Naive thymus-derived CD8-positive, alpha-beta T cell (primary cell): ENCODE measurements at places on chromosomes 13 and 19. TPM values are rescaled to one million over a fixed set of nuclear protein-coding genes. Genes with fewer than 3 reads are reported as not detected.

GRCh38 chr19:55530996-55531395, 5.9 kb downstream of the SBK2 start:
- H3K27ac ChIP-seq: no peak overlapping the region
- no peaks in the 10 kb centered on the region for H3K4me1 ChIP-seq
- H3K36me3 ChIP-seq: no peaks in the 10 kb centered on the region
- DNase-seq: no peak
- no peak overlapping the region for H3K4me3 ChIP-seq
- H3K27me3 ChIP-seq: no peaks in the 10 kb centered on the region

- no peaks in the 10 kb centered on the region for H3K27me3 ChIP-seq
- H3K36me3 ChIP-seq: peaks cover 11% of the 10 kb centered on the region
- H3K4me3 ChIP-seq: peak overlapping the region; percentile 96
- H3K27ac ChIP-seq: peak overlapping the region; percentile 94
These were observed 1.1 kb downstream of the LNX2 start for GRCh38 chr13:27619093-27619727.

DNA sequence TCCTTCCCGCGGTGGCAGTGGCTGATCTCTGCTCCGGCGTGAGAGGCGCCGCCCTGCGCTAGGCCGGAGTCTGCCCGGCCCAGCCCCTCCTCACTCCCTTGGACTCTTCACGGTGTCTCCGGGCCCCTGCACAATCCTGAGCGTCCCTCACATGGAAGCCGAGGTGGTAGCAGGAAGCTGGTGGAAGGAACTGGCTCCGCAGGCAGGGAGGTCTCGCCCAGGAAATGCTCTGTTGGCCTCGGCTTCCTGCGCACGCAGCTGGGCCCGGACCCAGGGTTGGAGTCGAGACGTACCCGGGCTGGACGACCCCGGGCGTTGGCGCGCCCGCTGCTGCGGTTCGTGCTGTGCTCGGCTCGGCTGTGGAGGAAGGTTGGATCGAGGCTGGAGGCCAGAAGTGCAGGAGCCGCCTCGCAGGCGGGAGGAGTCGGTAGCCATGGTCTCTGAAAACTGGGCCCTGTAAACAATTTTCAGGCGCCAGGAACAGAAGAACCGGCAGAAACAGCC, 46.3 kb downstream of the ZNF724 start:
- peaks cover 2% of the 10 kb centered on the region for H3K27me3 ChIP-seq
- peaks cover 15% of the 10 kb centered on the region for H3K36me3 ChIP-seq
- no peak for DNase-seq

- H3K4me3 ChIP-seq: no peak overlapping the region
- peaks cover 35% of the 10 kb centered on the region for H3K36me3 ChIP-seq
- H3K27me3 ChIP-seq: no peaks in the 10 kb centered on the region
- H3K4me1 ChIP-seq: peaks cover 11% of the 10 kb centered on the region
- peak overlapping the region; percentile 7 for H3K27ac ChIP-seq
These were observed 104.4 kb downstream of the DOCK9 start for GRCh38 chr13:98873377-98874028.

DNA sequence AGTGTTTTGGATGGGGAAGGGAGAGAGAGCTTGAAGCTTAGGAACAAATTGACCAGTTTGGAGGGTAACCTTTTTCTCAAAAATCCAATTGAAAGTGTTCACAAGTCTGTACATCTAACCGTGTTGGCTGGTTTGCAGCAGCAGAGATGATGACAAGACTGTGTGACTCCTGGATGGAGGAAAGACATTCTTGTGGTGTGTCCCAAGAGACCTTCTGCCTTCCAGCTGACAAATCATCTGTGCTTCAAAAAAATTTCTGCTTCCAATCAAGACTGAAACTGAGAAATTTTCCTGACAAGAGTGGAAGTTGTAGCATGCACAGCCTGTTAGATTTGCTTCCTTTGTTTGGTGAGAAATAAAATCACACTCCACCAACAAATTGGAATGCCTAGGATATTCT, 56.2 kb downstream of the LACC1 start:
- no peak for DNase-seq
- H3K4me1 ChIP-seq: no peaks in the 10 kb centered on the region
- no peak overlapping the region for H3K4me3 ChIP-seq
- no peaks in the 10 kb centered on the region for H3K36me3 ChIP-seq
- H3K27me3 ChIP-seq: peaks cover 13% of the 10 kb centered on the region
- no peak overlapping the region for H3K27ac ChIP-seq

The PRRG2 gene
- 2.4 TPM for total RNA-seq

- H3K4me3 ChIP-seq: no peak overlapping the region
- H3K27ac ChIP-seq: no peak overlapping the region
- no peak for DNase-seq
- H3K27me3 ChIP-seq: peaks cover 5% of the 10 kb centered on the region
- no peaks in the 10 kb centered on the region for H3K4me1 ChIP-seq
These were observed 52.5 kb upstream of the RXFP2 start for GRCh38 chr13:31686670-31687425.

The PRR19 gene
- total RNA-seq: 0.25 TPM

GRCh38 chr13:105984236-105984635, 551.2 kb downstream of the EFNB2 start:
- no peak overlapping the region for H3K27ac ChIP-seq
- H3K4me3 ChIP-seq: no peak overlapping the region
- H3K27me3 ChIP-seq: no peaks in the 10 kb centered on the region
- DNase-seq: no peak
- no peaks in the 10 kb centered on the region for H3K4me1 ChIP-seq

The CGB3 gene
- not detected for total RNA-seq

GRCh38 chr13:90673746-90674145, 673.7 kb upstream of the MIR17HG start:
- no peaks in the 10 kb centered on the region for H3K36me3 ChIP-seq
- H3K4me3 ChIP-seq: no peak overlapping the region
- no peaks in the 10 kb centered on the region for H3K27me3 ChIP-seq
- no peaks in the 10 kb centered on the region for H3K4me1 ChIP-seq
- no peak for DNase-seq

The PNMA8C gene
- not detected for total RNA-seq

DNA sequence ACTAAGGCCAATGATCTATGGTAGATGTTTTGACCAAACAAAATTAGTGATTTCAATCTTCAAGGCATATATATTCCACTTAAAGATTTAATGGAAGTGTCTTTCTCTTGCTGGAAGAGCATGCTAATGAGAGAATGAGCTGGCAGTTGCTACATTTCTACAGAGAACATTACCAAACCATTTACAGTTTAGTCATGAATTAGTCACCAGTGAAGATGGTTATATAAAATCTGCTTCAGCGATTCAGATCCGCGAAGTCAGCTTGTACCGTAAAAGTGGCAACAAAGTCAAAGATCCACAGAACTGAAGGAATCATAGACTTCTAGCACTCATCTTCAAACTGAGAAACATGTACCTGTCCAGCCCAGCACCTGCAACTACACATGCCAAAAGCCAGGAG, 156.3 kb downstream of the SLITRK5 start:
- no peaks in the 10 kb centered on the region for H3K4me1 ChIP-seq
- no peaks in the 10 kb centered on the region for H3K36me3 ChIP-seq
- no peak for DNase-seq

- peaks cover 4% of the 10 kb centered on the region for H3K4me1 ChIP-seq
- no peaks in the 10 kb centered on the region for H3K36me3 ChIP-seq
- no peak overlapping the region for H3K4me3 ChIP-seq
- DNase-seq: no peak
- H3K27me3 ChIP-seq: peaks cover 5% of the 10 kb centered on the region
These were observed 8.4 kb downstream of the PCDH9 start for GRCh38 chr13:67221630-67222226.
